Esophagus squamous epithelium (tissue), 5 donors: ENCODE measurements at places on chromosomes 1 and 21.

GRCh38 chr1:229342656-229343569 is at the start of gene CCSAP:
CCSAP (minus strand) TSS chr1:229343047; CDS start chr1:229342465, 582 bp downstream.
- DNase-seq: peak; percentile 45

GRCh38 chr21:39523399-39523798 is 71.6 kb downstream of the SH3BGR start:
- no peak for DNase-seq

- DNase-seq: no peak
These were observed 52.0 kb downstream of the PRDX6 start for GRCh38 chr1:173529106-173529505.

DNA sequence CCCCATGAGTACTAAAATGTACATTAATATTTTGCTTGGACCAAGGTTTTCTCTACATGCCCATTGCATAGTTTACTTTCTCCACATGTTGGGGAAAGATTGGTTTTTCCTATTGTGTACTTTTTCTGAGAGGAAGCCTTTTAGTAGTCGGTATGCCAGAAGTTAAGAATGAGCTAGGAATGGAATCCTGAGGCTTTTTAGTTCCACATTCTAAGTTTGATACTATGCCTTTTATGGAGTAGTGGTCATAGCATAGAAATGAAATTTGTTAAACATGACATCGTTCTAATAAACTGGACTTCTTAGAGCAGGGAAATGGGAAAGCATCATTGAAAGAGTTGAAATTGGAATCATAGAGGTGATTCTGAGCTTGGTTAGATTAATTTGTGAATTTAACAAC is 64.3 kb downstream of the BCL9 start:
- no peak for DNase-seq

DNA sequence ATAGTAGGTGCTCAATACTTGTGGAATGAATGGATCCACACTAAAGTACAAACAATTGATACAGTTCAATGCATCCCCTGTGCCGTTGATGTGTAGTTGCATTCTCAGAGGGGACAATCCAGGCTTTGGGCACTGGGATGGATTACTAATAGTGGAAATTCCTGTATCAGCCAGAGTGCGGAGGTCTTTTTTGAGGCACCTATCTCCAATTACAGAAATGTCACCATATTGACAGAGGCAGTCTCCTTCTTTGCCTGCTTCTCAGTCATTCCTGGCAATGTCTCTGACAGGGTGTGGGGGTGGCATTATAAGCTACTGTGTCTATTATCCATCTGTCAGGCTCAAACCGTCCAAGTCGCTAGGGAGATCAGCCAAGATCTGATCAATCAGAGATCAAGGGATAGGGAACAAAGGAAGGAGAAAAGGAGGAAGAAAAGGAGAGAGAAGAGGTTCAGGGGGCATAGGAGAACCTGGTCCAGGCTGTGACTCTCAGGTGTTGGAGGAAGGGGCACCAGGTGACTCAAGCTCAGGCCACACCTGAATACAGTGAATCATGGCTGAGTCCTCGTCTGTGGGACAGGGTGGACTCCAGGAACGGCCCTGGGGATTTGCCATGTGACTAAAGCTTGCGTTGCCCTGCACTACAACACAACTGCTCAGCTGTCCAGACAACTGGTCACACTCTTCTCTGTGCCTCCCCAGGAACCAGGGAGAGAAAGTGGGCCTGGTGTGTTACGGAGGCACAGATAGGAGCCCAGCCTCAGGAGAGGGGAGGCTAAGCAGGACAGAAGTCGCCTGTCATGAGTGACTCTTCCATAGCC is 3.4 kb upstream of the LAMB3 start:
- DNase-seq: no peak

DNA sequence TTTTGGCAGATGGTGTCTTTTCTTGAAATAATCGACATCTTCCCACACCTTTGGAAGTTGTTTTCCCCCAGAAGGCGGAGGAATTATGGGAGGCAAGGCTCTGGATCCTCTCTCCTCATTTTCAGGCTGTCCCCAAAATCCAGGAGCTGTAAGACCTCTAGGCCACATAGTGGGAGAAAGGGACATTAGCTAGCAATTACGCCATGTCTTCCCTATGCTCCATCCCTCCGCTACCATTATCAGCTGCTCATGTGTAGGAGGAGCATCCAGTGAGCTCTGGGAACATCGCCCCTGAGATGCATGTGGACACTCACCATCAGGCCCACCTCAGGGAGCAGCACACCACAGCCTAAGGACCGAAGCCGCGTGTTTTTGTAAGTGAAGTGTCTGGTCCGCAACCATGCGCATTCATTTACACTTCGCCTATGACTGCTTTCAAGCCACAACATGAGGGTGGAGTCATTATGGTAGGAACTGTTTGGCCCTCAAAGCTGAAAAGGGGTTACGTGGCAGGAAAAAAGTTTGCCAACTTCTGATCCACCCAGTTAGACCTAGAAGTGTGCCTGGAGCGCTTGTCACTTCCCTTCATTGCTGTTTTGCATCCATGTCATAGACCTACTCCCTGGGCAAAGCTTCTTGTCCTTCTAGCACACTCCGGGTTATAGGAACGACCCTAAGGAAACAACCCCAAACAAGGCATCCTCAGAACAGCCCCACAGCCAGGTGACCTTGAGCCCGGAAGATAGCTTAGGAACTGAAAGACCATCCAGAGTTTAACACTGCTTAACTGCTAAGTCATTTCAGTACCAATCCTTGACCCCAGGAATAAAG is 85.5 kb downstream of the C1orf94 start:
- DNase-seq: no peak

DNA sequence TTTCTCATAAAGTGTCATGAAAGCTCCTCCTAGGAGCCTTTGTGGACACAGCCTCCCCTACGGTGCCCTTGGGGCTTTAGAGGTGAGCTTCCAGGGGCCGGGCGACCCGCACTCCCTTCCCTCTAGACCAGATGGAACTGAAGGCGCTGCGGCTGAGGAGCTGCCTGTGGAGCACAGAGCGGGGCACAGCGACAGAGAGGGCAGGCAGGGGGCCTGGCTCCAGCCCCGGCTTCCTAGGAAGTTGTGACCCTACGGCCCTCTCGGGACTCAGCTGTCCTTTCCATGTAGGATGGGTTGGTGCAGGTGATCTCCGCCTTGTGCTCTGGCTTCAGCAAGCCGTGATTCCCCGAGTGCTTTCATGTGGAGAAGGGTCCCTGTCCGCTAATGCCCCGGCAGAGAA is 23.6 kb upstream of the NEK2 start:
- DNase-seq: no peak

DNA sequence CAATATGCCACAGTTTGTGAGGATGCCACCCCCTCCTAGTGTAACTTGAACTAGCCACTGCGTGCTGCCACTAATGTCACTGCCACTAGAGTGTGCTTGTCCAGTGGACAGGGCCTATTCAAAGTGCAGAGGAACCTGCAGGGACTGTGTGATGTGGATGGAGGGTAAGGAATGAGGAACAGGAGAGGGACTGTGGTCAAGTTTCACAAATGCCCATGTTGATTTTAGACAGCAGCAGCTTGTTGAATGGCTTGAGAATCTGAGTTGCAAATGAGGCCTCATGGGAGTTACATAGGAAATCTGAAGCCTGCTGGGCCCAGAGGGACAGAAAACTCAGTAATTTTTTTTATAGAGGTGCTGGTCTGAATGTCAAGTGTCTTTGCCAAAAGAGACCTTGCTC is 112.3 kb downstream of the HHAT start:
- no peak for DNase-seq

GRCh38 chr1:152968248-152968647 is 2.2 kb upstream of the SPRR4 start:
- no peak for DNase-seq

DNA sequence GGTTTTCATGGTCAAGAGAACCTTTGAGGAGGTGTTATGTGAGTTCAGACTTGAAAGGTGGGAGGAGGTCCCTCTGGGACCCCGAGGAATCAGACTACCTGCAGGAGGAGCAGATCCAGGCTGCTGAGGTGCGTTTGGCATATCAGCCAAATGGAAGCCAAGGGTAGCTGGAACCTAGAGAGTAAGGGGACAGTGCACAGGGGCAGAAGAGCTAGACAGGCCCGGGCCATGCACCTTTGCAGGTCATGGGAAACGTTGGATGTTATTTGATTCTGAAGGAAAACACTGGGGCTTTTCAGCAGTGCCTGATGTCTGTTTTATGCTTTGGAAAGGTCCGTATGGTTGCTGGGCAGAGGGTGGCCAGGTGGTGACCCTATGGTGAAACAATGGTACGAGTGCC is 169.2 kb downstream of the PGBD5 start:
- DNase-seq: no peak

GRCh38 chr1:233843525-233844204 is 60.8 kb upstream of the SLC35F3 start:
- no peak for DNase-seq

DNA sequence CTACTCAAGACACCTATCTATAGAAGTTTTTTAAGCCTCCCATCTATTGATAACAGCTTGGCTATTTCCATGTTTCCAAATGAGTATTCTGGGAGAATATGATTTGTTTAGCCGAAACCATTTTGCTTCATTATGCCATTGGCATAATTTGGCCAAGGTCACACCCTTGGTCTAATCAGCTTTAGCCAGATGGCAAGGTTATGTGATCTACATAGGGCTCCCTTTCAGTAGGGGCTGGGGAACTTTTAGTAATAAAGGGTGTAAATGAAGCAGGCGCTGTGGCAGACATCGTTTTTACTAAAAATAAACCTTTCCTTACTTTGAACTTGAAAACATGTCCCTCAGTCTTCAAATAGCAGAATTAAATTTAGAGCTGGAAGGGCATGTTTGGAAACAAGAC is 3.0 kb upstream of the PDC start:
- DNase-seq: no peak

DNA sequence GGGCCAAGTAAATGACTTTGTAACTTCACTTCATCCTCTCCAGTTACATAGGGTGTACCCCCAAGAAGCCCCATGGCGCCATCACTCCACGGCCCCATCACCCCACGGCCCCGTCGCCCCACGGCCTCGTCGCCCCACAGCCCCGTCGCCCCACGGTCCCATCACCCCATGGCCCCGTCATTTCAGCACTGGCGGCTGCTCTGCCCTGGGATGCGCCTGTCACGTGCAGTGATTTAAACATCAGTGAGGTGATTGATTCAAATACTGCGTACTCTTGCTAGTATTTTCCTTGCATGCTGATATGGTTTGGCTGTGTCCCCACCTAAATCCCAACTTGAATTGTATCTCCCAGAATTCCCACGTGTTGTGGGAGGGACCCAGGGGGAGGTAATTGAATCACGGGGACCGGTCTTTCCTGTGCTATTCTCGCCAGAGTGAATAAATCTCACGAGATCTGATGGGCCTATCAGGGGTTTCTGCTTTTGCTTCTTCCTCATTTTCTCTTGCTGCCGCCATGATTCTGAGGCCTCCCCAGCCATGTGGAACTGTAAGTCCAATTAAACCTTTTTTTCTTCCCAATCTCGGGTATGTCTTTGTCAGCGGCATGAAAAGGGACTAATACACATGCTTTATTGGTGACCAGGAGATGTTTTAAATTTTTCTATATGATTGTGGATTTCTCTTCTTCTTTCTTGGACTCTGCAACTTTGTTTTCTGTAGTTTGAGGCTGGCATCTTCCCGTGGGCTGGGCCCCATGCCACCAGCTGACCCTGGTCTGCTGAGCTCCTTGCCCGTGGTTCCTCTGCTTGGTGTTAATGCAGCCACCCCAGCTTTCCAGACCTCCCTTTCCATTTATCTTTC is 50.1 kb upstream of the PCBP3 start:
- DNase-seq: no peak

DNA sequence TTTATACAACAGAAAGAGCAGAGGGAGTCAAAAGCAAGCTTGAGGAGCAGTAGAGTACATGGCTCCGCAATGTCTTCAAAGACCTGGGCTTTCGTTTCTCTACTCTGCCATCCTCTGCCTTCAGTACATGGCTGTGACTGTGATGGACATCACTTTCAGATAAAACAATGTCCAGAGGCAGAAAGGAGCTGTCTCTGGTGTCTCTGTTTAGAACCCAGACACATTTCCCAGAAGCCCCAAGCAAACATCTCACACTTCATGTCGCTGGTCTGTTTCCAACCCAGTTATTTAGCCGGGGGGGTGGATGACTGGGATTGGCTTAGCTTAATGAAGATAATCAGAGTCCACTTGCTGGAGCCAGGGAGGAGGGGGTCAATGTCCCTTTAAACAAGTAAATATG is 25.6 kb downstream of the SGIP1 start:
- no peak for DNase-seq

DNA sequence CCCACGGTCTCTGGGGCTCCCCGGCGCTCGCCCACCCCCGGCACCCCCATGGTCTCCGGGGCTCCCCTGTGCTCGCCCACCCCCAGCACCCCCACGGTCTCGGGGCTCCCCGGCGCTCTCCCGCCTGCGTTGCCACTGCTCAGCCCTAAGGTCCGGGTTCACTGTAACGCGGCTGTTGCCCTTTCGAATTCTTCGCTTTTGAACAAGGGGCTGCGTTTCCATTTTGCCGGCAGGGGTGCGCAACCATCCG is 5.2 kb upstream of the FTCD start:
- no peak for DNase-seq

DNA sequence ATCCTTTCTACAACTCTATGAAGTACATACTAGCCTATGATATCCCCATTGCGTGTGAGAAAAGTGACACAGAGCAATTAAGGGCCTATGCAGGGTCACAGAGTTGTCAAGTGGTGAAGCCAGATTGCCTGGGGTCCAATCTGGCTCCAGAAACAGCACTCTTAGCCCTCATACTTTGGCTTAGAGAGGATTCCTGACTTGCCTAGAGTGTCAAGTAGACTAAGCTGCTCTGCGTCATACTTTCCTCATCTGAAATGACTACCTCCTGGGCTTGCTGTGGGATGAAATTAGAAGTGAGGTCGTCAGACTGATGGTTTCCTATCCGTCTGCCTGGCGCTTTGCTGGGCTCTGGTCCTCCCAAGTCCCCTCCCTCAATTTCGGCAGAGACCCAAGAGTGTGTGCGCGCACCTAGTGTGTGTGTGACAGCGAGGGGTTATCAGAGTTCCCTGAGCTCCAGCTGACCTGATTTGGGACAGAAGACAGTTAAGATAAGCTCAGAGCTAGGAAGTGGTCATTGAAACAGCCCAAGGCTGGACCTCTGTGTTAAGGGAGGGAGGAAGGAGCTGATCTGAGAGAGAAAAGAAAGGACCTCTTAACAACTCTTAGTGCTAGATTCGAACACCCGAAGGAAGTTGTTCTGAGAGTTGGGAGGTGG is 5.4 kb upstream of the NUAK2 start:
- no peak for DNase-seq

DNA sequence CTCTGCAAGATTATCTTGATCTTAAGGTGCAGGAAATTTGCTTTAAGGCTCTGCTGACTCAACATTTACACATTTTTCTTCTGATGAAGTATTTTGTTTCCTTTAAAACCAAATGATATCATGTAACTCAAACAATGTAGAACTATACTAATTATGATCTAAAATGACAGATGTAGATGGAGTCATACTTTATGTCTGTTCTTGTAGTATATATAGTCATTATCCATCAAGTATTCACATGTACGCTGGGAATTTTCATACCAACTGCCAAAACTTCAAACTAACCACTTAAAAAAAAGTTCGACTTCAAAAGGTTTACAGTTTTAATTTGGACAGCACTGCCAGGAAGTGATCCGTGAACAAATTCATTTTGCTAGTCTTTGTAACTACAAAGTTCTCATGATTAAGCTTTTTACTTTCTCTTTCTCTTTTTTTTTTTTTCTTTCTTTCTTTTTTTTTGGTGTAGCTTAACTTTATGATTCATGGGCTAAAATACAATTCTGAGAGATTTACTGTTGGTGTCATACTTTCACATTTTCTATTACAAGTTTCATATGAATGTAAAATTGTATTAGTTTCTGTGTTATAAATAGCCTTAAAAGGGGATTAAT is 509.0 kb upstream of the CXADR start:
- DNase-seq: no peak

GRCh38 chr1:22816067-22816775 is 105.6 kb downstream of the EPHB2 start:
- DNase-seq: no peak

GRCh38 chr1:64678366-64678765 is 66.5 kb upstream of the RAVER2 start:
- DNase-seq: no peak
